ENCODE measurements at places on chromosomes 1 and 21.
A peak's percentile ranks its signal among the peaks of the same experiment; 100 is the strongest.

GRCh38 chr21:36471254-36471723, 8.6 kb downstream of the CLDN14 start:
- DNase-seq: no peak

DNA sequence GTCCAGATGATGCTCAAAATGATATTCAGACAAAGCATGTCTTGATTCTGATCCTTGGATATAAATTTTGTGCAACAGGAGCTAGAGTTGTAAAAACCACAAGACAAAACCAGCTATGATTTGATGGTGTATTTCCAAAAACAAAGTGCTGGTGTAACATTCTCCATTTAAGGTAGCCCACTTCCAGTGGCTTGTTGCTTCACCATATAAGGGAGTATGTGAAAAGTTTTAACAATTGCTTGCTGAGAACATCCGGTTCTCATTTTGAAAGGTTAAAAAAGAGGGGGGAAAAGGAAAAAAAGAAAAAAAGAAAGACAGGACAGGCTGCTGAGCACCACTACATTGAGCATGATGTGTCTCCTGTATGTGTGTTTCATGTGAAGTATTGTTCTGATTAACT, 123.6 kb downstream of the MACF1 start:
- DNase-seq: no peak

- DNase-seq: no peak
Observed at GRCh38 chr1:34655206-34655874, 99.5 kb upstream of the GJB5 start.

- DNase-seq: peak; percentile 80
Observed at GRCh38 chr1:116168277-116169032, 57.3 kb downstream of the MAB21L3 start.

DNA sequence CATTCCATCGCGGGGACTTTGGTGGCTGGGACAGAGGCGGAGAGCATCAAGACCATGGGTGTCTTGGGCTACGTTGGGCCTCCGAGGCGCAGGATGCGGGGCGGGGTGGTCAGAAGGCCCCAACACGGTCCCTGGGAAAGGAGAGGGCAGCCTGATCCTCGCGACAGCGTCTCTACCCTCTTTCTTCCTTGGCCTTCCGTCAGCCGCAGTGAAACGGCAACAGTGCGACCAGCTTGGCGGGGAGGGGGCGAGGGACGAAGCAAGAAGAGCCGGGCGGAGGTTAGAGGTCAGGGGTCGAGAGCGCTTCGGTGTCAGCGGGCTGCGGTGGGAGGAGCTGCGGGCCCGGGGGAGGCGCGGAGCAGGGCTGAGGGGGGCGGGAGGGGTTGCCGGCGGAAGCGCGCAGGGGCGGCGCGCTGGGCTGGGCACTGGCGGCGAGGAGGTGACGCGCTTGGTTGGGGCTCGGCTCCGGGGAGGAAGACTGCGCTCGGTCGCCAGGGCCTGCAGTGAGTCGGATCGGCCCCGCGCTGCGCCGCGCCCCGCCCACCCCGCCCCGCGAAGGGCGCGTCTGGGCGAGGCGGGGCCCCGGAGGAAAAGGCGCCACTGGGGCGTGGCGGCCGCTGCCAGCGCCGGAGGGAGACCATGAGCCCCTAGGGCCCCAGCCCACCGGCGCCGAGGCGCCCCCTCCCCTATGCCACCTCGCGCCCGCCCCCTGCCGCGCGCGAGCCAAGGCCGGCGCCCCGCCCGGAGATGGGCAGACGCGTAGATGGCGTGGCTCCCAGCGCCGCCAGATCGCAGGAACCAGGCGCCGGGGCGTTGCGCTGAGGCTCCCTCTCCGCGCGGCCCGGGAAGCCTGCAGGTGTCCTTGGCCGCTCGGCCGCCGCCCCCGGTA, at the start of gene KCNC4:
KCNC4 (plus strand) TSS at position 600 of the 889 bp plus-strand sequence. CDS start 1,186 bp downstream, outside the sequence.
- DNase-seq: peak; percentile 78

DNA sequence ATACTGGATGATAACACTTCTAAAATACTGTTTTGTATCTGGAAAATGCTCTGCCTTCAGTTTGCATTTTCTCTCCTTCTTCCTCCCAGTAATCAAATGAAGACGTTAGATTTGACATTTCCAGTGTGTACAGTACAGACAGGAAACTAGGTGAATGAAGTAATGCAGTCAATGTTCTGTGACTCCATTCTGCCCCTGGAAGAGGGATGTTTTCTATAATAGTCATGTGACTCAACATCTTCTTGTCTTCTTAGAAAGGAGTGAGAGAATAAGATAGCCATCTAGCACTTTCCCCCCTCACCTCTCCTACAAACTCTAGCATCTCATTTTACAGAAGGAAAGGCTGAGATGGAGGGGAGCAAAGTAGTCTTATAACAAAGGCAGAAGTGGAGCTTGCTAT, 77.6 kb downstream of the DDR2 start:
- DNase-seq: no peak

- DNase-seq: no peak
Observed at GRCh38 chr1:187624812-187625545, 796.2 kb downstream of the PLA2G4A start.

DNA sequence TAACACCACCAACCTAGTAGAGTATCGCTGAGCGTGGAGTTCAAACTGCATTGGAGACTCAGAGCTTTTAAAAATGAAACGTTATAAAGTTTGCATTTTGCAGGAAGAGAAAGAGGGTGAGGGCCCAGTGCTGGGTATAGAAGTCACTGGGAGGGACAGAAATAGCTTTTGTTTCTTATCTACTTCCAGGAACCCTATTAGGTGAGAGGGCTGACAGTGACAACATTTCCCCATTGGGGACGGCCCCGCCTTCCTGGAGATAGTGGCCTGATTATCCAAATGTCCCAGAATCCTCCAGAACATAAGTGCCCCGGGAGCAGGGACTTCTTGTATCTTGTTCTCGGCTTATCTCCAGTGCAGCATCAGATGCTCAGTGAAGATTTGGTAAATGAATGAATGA, 574.9 kb downstream of the PTPRU start:
- DNase-seq: no peak
